ENCODE measurements at places on chromosomes 5 and 9.

DNA sequence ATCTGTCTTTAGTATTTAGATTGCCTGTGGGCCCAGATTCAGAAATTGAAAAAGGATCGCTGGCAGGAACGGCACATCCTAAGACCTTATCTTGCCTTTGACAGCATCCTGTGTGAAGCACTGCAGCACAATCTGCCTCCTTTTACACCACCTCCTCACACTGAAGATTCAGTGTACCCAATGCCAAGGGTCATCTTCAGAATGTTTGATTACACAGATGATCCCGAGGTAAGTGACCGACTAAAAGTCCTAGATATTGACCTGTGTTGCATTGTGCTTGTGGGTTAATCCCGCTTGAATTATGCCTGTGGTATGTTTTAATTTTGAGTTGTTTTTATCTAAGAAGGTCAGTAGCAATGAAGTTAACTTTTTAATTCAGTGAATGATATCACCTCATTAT lies 14.4 kb downstream of the NCBP1 start:
- DNase-seq, result no peak

- no peak for DNase-seq
Measured at GRCh38 chr5:126066836-126067235, 356.4 kb upstream of the GRAMD2B start.

GRCh38 chr9:2255128-2255527 lies 240.0 kb downstream of the SMARCA2 start:
- peak; percentile 71 for DNase-seq

GRCh38 chr5:139488260-139488659 lies 5.7 kb upstream of the STING1 start:
- no peak for DNase-seq

DNA sequence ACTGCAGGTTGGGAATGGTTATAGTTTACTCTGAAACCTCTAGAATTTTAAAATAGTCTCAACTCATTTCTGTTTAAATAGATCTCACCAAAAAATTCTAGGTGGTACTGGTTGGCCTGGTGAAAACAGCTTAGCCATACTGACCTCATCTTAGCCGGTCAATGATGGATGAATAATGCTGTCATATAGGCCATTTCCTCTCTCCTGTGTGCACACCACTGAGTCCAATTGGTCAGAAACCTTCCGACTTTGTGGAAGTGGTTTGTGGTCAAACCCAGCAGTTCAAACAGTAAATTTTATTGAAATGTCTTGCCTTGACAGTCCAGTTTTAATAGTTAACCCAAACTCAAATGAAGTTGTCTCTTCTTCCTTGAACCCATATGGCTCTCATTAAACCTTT lies 98.6 kb downstream of the GIN1 start:
- DNase-seq, result no peak
